ENCODE measurements at places on chromosomes 11 and 22.

- no peak for DNase-seq
These were observed 688 bp upstream of the LRRC74B start for GRCh38 chr22:21044931-21045584.

DNA sequence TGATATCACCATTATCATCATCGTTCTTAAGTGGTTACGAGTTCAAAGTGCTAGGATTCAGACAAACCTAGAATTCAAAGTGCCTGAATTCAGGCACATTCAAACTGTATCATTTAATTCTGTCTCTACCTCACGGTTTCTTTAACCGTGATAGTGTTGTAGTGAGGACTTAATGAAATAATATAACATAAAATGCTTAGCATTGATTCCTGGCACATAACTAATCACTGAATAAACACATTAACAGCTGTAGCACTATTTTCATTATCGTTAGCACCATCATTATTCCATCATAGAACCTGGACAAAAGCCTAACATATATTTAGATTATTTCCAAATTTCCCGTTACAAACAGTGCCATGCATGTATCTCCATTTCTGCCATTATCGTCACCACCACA is 102.0 kb downstream of the WNT11 start:
- no peak for DNase-seq

- no peak for DNase-seq
These were observed 5.2 kb upstream of the GCAT start for GRCh38 chr22:37802310-37803194.

DNA sequence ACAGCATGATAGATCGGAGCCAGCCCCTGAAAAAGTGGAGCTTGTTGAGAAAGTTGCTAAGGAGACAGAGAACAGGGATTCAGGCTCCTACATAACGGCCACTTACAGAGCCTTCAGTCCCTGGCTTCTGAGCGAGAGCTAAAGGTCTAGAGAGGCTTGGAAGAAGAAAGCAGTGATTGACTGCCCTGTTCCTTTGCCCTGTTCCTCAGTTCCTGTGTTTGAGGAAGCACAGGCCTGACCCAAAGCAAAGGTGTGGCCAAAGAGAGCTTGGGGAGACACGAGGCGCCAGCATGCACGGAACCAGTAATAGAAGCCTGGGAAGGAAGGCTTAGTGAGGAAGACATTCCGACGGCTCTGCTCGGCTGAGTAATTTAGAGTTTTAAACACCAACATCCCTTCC is 74.1 kb upstream of the CSNK2A3 start:
- no peak for DNase-seq

DNA sequence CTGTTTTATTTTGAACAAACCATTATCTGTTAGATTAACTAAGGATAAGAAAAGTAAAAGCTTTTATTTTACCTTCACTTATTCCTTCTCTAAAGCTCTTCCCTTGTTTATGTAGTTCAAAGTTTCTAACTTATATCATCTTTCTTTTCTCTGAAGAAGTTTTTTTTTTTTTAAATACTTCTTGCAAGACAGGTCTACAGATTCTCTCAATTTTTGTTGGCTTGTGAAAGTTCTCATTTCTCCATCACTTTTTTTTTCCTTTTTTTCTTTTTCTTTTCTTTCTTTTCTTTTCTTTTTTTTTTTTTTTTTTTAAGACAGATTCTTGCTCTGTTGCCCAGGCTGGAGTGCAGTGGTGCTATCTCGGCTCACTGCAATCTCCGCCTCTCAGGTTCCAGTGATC is 4.7 kb upstream of the TREH start:
- no peak for DNase-seq

GRCh38 chr11:50071584-50072225 is 39.0 kb downstream of the OR4C45 start:
- no peak for DNase-seq

GRCh38 chr11:95877291-95877690 is 46.6 kb downstream of the MTMR2 start:
- DNase-seq: no peak

GRCh38 chr11:57896361-57897145 is 127.1 kb upstream of the OR9Q1 start:
- no peak for DNase-seq

DNA sequence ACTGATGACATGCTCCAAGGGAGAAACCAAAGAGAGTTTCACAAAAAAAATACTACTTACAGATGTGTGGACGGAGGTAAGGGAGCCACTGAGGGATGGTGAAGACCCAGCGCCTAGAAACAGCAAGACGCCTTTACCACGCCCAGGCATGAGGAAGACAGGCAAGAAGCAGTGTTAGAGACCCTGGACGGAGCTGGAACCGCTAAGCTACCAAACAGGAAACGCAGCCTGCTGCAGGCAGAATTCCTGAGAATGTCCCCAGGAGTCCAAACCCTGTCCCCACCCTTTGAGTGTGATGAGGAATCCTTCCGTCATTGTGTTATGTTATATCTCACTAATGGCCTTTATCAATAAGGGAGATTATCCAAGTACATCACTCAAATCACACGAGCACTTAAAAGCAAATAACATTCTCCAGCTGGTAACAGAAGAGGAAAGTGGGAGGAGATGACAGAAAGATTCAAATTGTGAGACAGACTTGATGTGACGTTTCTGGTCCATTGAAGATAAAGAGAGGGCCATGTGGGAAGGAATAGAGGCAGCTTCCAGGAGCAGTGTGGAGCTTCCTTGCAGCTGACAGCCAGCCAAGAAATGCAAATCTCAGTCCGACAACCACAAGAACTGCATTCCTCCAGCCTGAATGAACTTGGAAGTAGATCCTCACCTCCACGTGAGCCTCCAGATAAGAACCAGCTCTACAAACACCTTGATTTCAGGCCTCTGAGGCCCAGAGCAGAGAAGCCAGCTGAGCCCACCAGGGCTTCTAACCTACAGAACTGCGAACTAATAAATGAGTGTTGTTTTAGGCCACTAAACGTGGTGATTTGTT is 19.1 kb downstream of the FAM181B start:
- DNase-seq: no peak

DNA sequence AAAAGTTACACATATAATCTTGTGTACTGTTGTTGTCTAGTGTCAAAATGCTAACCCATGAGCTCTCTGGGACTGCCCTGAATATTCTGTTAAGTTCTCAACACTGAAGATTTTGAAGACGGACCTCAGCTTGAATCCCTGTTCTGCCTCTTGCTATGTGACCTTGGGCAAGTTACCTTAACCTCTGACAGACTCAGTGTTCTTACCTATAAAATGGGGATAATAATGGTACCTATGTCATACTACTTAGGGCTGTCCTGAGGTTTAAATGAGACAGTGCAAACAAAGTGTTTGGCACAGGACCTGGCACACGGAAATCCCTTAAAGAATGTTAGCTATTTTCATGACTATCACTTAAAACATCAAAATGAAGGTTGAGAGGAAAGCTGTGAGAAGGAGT is 11.3 kb downstream of the TMEM218 start:
- no peak for DNase-seq

GRCh38 chr11:126304457-126305075 is 706 bp downstream of the DCPS start:
- DNase-seq: no peak

GRCh38 chr11:66287211-66287888 is 1.6 kb downstream of the YIF1A start:
- no peak for DNase-seq

DNA sequence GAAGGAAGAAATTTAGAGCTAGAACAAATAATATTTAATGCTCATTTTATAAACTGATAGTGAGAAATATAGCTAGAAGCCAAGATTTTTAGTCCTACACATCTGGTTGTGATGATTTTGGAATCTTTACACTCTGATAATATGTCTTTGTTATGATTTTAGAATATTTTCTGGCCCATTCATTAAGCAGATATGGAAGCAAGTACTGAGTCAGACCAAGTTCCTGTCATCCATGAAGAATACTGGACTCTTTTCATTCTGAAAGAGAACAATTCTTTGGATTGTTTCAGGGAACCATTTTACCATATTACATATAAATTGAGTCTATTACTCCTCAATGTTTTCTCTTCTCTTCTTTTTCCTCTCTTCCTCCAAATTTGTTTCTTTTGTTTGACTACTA is 227.4 kb downstream of the TMEM135 start:
- no peak for DNase-seq

- DNase-seq: no peak
These were observed 9.3 kb downstream of the PICK1 start for GRCh38 chr22:38066381-38067027.

GRCh38 chr22:42437488-42438292 is 5.5 kb upstream of the NFAM1 start:
- DNase-seq: peak; percentile 76

- no peak for DNase-seq
These were observed 55.1 kb upstream of the RCE1 start for GRCh38 chr11:66787934-66788758.

GRCh38 chr11:78907636-78908035 is 333.0 kb upstream of the NARS2 start:
- DNase-seq: no peak

DNA sequence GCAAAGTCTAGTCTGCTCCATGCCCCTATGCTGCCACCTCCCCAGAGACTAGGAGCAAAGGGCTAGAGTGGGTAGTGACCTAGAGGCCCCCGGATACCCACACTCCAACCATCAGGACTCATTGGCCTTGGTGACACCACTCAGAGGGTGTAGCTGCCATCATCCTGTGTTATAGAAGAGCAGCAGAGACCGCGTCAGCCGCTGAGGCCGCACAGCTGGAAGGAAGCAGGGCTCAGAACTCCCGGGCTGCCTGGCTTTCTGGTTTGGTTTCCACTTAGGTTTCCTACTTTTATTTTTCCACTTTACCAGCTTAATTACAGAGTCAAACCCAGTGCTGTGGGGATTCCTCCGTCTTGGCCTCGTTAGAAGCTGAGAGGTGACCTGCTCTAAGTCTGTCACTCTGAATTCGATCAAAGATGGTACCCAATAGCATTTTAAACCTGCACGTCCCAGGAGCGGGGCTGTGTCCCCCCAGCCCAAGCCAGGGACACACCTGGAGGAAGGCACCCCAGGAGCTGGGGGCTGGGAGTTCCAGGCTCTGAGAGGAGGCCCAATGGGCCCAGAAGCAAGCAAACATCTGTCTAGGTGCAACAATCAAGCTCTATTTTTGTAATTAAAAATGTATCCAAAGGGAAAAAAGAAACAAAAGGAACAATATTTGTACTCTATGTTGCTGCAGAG is 2.1 kb upstream of the CDKN1C start:
- no peak for DNase-seq

All from activated T-cell treated with anti-CD3 and anti-CD28 coated beads for 48 hours (primary cell).